ENCODE measurements at places on chromosomes 6 and 20.

GRCh38 chr6:32070814-32071543 is 32.8 kb downstream of the CYP21A2 start:
- no peak for DNase-seq

- DNase-seq: no peak
Observed at GRCh38 chr20:3924304-3925112, 35.3 kb downstream of the PANK2 start.

GRCh38 chr20:50099565-50099991 is 13.4 kb downstream of the UBE2V1 start:
- no peak for DNase-seq

DNA sequence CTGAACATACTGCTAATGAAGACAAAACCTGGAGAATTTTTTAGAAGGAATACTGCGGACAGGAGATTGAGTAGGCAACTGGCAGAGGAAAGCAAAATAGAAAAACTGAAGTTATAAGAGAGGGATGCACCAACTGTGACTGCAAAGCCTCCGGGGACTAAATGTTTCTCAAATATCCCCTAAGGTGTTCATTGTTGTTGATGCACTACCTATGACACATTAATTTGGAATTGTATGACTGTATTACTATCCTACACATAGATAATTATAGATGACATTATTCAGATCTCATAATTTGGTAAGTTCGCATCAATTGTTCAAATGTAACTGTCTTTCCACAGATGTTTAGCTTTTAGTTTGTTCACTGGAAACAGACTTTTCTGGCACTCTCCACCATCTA is 341.1 kb downstream of the MMUT start:
- no peak for DNase-seq

GRCh38 chr6:145241039-145241438 is 494.3 kb downstream of the EPM2A start:
- no peak for DNase-seq

DNA sequence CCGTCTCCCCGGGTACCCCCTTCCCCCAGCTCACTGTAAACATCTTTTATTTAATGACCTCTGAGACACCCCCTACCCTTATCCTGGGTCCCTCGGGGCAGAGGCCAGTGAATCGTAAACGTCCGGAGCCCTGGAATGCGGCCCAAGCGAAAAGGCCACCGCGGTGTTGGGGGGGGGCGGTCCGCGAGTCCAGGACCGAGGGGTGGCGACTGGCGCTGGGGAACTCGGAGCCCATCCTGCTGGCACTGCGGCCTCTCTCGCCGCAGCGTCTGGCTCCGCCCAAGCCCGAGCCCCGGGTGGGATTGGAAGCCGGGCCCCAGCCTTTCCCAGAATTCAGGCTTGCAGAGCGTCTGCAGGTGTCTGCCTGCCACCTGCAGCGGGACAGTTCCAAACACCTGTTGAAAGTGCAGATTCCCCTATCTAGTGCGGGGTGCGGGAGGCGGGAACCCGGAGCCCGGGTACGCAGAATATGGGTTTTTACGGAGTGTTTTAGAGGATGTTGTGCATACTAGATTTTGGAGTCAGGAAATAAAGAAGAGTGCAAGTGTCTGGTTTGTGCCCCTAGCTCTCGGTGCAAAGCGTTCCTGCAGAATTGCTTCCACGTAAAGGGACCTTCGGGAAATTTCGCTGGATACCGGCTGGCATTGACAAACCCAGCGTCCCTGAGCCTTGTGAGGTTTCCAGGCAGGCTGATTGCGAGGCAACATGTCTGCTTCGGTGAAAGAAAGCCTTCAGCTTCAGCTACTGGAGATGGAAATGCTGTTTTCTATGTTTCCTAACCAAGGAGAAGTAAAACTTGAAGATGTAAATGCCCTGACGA is 800 bp downstream of the RWDD2A start:
- peak; percentile 68 for DNase-seq

GRCh38 chr6:10196090-10196489 is 218.8 kb downstream of the TFAP2A start:
- no peak for DNase-seq

DNA sequence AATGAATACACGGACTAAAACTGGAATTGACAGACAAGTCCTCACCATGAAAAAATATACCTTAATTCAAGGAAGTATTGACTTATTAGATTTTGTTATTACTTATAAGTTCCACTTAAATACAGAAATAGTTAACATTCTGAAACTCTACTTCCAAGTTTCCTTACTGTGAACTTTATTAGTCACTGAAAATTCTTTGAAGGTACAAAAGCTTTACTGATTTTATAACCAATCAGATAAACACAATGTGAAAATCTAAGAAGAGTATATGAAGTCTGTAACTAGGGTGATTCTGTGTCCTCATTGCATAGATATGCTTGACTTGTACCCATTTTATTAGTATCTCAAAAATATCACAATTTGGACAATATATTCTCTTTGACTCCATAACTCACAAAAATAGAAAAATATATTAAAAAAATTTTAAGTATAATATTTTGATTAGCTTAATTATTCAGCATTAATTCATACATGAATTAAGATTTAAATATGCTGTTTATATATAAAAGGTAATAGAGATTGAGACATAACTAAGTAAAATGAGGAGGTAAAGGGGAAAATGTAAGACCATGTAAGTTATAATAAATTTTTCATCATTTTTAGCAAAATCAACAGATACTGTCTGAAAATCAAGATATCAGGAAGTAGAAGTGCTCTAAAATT is 6.6 kb downstream of the NAPB start:
- DNase-seq: no peak

- DNase-seq: no peak
Observed at GRCh38 chr20:37711994-37712964, 18.4 kb downstream of the CTNNBL1 start.

Measured in SHP77 (cell line).